ENCODE measurements at places on chromosomes 13 and 19.

GRCh38 chr13:64078480-64078936 is 2662.9 kb upstream of the PCDH20 start:
- DNase-seq, result no peak

DNA sequence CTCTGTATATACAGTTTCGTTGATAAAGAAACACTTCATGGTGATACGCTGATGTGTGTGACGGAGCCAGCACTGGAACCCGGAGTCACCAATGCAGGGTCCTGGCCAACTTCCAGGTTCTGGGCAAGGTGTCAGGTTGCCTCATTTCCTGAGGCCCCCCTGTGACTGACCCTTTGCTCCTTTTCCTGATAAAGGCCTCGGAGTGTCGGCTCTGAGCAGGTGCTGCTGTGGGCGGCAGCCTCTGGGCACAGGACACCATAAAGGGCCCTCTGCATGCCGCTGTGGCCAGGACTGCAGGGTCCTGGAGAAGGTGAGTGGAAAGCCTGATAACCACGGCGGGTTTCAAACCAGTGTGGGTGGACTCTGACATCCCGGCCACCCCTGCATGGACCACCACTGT is 17.3 kb upstream of the MYDGF start:
- peak; percentile 41 for DNase-seq

- DNase-seq, result no peak
Observed at GRCh38 chr19:51034704-51035103, at the start of gene KLK12. Gene KLK12, minus strand, starts transcription at chr19:51035002. Its CDS starts 381 bp downstream, at chr19:51034621.

GRCh38 chr13:76994281-76994680 is 2.4 kb downstream of the CLN5 start:
- no peak for DNase-seq

- DNase-seq, result no peak
Observed at GRCh38 chr13:46728777-46729176, 68.2 kb downstream of the ESD start.

DNA sequence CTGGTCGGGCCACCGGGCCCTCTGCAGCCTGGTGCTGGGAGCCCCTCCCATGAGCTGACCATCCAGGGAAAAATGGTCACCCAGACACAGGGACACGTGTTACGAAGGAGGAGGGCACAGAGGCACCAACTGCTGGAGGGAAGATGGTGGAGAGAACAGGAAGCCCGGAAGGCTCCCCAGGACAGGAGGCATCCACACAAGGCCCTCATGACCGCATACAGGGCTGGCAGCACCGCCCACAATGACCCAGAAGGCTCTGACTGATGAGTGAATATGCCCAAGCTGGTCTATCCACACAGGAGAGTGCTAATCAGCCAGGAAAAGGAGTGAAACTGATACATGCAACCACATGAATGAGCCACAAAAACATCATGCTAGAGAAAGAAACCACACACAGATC is 14.0 kb upstream of the TMEM86B start:
- no peak for DNase-seq

DNA sequence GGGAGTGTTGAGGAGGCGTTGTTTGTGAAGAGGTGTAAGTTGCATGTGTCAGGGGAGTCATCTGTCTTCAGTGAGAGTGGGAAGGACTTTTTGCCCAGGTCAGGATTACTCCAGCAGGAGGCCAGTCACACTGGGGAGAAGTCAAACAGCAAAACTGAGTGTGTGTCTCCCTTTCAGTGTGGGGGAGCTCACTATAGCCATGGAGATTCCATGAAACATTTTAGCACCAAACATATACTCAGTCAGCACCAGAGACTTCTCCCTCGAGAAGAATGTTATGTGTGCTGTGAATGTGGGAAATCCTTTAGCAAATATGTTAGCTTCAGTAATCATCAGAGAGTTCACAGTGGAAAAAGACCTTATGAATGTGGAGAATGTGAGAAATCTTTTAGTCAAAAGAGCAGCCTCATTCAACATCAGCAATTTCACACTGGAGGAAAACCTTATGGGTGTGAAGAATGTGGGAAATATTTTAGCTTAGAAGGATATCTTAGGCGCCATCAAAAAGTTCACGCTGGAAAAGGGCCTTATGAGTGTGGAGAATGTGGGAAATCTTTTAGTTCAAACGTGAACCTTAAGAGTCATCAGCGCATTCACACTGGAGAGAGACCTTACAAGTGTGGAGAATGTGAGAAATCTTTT is 8.4 kb upstream of the ZNF587 start:
- no peak for DNase-seq

DNA sequence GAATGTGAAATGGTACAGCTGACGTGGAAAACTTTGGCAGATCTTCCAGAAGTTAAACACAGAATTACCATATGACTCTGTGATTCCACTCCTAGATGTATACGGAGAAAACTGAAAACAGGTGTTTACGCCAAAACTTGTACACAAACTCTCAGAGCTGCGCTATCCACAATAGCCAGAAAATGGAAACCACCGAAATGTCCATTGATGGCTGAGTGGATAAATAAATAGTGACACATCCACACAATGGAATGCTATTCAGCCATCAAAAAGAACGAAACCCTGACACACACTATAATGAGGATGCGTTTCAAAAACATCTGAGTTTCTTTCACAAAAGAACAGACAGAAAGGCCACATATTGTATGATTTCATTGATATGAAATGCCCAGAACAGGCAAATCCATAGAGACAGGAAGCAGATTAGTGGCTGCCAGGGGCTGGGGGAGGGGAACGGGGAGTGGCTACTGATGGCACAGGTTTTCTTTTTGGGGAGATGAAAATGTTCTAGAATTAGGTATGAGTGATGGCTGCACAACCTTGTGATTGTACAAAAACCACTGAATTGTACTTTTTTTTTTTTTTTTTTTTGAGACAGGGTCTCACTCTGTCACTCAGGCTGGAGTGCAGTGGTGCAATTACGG is 33.0 kb downstream of the IL12RB1 start:
- DNase-seq, result no peak

- DNase-seq, result peak; percentile 56
Observed at GRCh38 chr19:49677901-49678674, 1.0 kb downstream of the PRMT1 start.

DNA sequence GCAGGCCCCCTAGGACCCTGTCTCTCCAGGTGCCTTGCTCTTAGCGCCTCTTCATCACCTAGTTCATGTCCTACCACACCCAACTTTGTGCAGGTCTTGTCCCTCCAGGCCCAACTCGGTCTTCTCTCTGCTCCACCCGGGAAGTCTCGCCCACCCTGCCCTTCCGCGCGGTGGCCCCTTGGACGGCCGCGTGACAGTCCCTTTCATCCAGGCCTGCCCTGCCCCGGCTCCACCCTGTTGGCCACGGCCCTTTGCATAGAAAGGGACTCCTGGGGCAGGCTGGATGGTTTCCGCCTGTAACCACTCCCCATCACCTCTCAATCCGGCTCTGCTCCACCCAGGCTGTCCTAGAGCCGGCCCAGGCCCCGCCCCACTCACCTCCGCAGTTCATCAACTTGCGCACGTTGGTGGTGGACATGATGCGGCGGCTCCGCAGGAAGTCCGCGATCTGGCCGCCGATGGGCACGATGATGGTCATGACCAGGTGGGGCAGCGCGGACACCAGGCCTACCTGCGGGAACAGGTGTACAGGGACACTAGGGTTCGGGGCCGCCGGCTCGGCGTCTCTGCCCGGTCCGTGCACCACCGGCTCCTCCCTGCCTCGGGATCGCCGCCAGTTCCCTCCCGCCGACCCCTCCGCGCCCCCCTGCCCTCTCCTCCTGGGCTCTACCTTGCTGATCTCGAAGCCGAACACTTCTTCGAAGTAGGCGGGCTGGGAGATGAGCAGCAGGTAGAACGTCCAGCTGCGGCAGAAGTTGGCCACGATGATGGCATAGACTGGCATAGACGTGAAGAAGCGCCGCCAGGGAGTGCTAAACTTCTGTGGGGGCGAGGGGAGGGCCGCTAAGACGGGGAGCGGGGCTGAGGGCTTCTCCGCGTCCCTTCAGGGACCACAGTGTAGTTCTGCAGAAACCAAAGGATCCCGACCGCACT is 7.2 kb downstream of the GFY start:
- DNase-seq, result no peak

DNA sequence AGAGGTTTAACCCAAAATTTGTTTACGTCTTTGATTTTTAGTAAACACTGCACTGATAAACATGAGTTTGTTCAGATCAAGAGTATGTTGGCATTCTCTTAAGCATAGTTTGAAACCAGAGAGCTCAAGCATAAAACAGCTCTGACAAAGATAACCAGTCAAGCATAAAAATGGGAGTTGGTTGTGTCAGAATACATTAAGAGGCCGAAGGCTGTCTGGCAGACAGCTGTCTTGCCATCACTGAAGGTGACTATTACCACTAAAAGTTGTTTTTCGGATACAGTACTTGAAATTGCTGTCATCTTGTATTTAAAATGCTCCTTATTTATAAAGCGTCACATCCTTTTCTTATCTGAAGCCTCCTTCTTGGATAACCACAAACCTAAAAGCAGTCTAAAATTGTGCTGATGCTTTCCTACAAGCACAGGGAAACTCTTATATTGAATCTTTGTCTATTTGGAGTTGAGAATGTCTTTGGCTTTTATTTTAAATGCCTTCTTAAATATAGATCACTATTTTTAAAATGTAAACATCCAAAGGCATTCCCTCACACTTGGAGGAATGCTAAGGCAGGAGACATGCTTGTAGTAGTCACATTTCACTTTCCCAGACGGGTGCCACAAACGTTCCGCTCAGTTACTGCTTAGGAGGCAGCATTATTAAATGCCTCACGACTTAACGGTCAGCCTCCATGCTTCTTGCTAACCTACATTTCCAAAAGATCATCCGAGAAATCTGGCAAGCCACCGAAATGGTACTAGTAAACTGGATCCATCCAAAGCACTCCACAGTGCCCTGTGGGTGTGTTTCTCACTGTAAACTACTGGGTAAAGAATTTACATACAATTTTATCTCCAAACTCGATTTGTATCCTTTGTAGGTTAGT is 1.5 kb downstream of the SMAD9 start:
- no peak for DNase-seq

- no peak for DNase-seq
Observed at GRCh38 chr13:110448230-110448629, 113.3 kb downstream of the RAB20 start.

GRCh38 chr13:44697058-44697457 is 120.9 kb upstream of the TSC22D1 start:
- DNase-seq, result no peak

DNA sequence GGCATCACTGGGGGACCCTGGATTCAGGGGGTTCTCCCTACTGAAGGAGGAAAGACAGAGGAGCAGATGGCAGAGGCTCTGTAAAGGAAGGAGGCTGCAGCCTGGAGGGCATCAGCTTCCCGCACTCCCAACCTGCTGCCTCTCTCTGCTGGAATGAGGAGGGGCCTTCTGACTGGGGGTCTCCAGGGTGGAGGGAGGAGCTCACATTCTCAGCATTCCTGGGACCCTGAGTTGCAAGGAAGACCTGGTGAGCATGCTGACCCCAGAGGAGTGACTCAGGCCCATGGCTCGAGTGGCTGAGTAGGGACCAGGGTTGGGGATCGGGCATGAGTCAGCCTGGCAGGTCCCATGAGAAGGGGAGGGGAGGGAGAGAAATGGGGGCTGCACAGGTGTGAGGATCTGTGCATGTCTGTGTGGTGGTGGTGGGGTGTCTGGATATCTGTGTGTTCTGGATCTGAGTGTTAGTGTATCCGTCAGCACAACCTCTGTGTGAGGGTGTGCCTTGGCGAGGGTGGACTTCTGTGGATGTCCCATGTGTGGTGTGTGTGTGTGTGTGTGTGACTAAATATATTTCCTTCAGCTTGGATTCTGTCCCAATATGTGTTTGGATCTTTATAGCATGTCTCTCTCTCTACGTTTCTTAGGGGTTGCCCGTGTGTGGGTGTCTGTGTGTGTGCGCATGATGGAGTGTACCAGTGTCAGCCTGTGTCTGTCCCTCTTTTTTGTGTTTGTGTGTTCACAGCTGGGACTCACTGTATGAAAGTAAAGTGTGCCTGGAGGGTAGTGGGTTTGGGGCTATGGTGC is 4.6 kb downstream of the AXL start:
- DNase-seq, result no peak

DNA sequence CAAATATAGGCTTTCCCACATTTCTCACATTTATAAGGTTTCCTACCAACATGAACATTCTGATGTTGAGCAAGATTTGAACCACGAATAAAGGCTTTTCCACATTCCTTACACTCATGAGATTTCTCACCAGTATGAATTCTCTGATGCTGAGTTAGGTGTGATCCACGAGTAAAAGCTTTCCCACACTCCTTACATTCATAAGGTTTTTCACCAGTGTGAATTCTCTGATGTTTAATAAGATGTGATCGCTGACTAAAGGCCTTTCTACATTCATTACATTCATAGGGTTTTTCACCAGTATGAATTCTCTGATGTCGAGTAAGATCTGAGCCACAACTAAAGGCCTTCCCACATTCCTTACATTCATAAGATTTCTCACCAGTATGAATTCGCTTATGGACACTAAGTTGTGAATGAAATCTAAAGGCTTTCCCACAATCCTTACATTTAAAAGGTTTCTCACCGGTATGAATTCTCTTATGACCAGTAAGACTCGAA is 19.0 kb downstream of the ZNF790 start:
- no peak for DNase-seq

GRCh38 chr13:26112843-26113242 is 61.0 kb upstream of the SHISA2 start:
- DNase-seq, result no peak

DNA sequence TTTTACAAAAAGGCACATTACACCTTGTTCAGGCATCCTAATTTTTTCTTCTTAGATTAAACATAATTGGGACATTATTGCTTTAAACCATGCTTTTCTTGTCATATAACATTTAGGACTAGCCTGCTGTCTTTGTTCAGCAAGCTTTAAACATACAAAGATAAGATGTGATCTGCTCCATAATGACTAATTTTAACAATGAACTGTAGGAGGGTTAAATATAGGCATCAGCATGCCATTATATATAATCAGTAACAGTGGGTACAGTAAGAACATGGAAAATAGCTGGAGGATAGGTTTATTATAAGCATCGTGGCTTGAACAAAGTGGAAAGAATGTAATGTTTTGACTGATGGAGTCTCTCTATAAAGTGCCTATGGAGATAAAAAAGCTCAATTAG is 661.7 kb downstream of the SLITRK6 start:
- no peak for DNase-seq

- no peak for DNase-seq
Observed at GRCh38 chr13:109695402-109696190, 90.8 kb downstream of the IRS2 start.

- no peak for DNase-seq
Observed at GRCh38 chr19:27828829-27829228, 1384.1 kb downstream of the UQCRFS1 start.

GRCh38 chr19:33430674-33431277 is 57.3 kb downstream of the CEBPG start:
- DNase-seq, result peak; percentile 20

GRCh38 chr13:114011226-114011625 is 37.4 kb upstream of the C13orf46 start:
- no peak for DNase-seq

GRCh38 chr19:3555653-3556422 is 1.5 kb downstream of the MFSD12 start:
- no peak for DNase-seq

GRCh38 chr19:43662487-43662886 is 7.5 kb downstream of the PLAUR start:
- no peak for DNase-seq

- DNase-seq, result peak; percentile 46
Observed at GRCh38 chr19:5091018-5091683, 122.2 kb downstream of the KDM4B start.

Measured in NCI-H1092 (cell line).